Erythroblast (primary cell): ENCODE measurements at places on chromosomes 1 and 21.

- DNase-seq: no peak
Observed at GRCh38 chr1:56676571-56677035, 31.5 kb downstream of the PRKAA2 start.

- DNase-seq: no peak
Observed at GRCh38 chr1:8023995-8024313, 2.2 kb downstream of the ERRFI1 start.

GRCh38 chr1:9294405-9294773 lies 1.7 kb downstream of the SPSB1 start:
- DNase-seq: no peak

DNA sequence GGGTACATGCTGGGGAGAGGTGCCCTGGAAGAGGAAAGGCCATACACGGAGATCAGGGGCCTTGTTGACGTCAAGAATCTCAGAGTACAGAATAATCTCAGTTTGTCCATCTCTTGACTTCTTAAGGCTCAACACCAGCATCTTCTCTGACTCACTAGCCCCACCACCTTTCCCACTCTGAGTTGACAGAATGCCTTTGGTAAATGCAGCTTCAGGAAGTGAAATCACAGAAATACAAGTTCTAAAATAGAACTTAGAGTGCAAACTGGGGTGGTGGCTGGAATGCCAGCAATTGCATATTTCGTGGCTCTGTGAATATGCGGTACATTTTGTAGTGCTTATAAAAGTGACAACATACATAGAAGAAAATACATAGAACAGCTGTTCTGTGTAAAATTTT lies 1.6 kb downstream of the COG2 start:
- DNase-seq: no peak

DNA sequence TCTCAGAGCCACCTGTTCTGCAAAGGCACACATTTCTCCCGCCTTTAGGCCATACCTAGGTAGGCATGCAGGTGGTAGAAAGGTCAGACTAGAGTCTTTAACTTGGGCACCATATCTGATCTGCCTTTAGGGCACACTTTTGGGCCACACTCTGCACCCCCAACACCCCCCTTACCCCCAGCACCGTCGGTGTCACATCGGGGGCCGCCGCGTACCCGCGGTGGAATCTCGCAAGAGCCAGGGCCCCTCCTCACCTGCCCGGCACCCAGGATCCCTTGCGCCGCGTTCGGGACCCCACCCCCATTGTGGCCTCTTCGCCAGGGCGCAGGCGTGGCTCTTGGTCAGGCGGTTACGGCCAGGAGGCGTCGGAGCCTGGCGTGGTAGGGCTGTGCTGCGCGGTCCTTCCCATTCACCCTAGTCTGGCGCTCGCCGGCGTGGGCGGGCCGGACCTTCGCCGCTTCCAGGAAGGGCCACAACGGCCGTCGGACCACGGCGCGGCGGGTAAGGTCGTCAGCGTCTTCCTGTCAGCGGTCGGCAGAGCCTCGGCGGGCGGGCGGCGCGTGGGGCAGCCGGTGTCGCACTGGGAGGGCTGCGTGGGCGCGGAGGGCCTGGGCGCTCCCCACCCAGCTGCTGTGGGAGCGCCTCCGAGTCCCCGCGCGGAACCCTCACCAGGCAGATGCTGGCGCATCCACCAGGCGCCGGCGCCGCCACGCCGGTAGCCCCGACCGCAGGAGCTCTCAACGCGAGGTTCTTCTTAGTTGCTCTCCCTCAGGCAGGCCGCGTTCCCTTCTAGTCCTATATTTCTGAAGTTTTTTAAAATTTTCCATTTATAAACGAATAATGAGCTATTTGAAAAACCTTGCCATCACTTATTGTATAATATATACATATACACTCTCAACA lies at the start of gene DNAH14:
Gene DNAH14, plus strand, starts transcription at position 341 of the 903 bp plus-strand sequence. CDS start 23,028 bp downstream, outside the sequence.
- DNase-seq: peak; percentile 80

DNA sequence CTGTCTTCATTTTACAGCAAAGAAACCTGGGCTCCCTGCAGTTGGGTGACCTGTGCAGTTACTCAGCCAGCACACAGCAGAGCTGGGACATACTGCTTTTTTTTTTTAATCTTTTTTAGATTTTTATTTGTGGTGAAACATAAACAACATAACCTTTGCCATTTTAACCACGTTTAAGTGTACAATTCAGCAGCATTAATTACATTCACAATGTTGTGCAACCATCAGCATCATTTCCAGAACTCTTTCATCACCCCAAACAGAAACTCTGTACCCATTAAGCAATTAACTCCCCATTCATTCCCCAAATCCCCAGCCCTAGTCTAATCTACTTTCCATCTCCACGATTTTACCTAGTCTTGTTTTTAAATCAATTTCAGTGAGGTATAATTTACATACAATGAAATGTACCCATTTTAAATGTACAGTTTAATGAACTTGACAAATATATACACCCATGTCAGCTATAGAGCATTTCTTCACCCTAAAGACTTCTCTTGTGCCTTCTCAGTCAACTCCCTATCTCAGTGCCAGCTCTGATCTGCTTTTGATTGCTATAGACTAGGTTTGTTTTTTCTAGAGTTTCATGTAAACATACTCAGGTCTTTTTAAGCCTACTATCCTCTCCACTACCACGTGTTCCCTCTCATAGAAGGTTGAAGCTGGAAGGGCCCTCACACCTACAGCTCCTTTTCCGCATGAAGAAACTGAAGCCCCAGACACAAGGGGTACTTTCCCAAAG lies 37.8 kb upstream of the C8B start:
- no peak for DNase-seq

GRCh38 chr1:15908597-15908996 lies 61.1 kb downstream of the SPEN start:
- DNase-seq: no peak

GRCh38 chr1:62988867-62989266 lies 204.9 kb downstream of the ATG4C start:
- DNase-seq: no peak

- DNase-seq: no peak
Observed at GRCh38 chr1:17594690-17595601, 55.4 kb downstream of the ARHGEF10L start.

- no peak for DNase-seq
Observed at GRCh38 chr1:201636097-201636496, 97.2 kb downstream of the NAV1 start.

DNA sequence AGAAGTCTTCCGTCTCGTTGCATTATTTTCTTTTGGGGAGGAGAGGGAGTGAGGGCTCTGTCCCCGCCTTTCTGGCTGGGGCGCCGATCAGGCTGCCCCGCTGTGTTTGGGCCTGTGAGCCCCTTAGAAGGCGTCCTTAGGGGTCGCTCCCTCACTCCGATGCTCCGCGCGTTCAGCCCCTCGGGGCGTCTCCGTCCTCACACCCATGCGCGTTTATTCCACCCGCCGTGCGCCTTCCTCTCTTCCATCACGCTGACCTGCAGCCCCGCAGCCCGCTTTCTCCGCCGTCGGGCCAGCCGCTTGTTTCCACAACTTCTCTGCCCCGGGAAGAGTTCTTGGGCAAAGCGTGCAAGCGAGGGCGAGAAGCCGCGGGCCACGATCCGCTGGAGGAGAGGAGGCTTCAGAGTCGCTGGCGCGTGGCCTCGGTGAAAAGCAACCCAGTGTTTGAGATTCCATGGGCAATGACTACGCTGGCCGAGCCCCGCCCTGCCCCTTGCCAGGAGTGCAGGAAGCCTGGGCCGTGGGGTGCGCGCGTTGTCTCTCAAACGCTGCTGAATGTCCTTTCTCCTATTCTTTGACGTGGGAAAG lies 27.7 kb downstream of the TRIM11 start:
- DNase-seq: peak; percentile 36

GRCh38 chr1:1230656-1231399 lies 973 bp downstream of the SDF4 start:
- DNase-seq: peak; percentile 60

GRCh38 chr1:229567109-229567868 lies 8.8 kb upstream of the ABCB10 start:
- no peak for DNase-seq

- DNase-seq: no peak
Observed at GRCh38 chr1:170166518-170167180, 20.9 kb downstream of the NTMT2 start.

- DNase-seq: no peak
Observed at GRCh38 chr1:178918955-178919354, 48.1 kb upstream of the ANGPTL1 start.

- DNase-seq: no peak
Observed at GRCh38 chr1:236072001-236072400, 7.1 kb upstream of the NID1 start.

DNA sequence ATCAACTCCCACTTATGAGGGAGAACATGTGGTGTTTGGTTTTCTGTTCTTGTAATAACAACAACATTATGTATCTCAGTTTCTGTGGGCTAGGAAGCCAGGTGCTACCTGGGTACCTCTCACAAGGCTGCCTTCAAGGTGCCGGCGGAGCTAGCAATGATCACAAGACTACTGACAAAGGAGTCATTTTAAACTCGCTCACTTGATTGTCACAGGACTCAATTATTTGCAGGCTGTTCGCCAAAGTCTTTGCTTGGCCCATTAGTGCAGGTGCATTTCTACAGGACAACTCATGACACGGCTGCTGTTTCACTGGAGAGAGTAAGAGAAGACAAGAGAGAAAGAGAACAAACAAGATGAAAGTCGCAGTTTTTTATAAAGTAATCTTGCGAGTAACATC lies 1237.4 kb upstream of the TMPRSS15 start:
- DNase-seq: no peak

DNA sequence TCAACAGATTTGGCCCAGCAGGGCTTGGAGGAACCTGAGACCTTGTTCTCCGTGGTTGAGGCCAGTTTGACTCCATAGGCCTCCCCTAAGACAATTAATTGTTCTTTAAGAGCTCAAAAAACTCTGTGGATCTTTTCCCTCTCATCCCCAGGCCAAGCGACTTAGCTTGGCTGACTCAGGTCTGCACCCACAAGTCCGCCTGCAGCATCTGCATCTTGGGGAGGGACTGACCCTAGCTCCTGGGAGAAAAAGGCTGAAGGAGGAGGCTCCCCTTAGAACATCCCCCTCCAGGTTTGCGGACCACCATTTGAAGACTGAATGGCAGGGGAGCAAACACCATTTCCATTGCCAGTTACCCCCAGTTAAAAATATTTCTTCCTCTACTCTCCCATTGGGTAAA lies 1.5 kb upstream of the HES2 start:
- DNase-seq: no peak

DNA sequence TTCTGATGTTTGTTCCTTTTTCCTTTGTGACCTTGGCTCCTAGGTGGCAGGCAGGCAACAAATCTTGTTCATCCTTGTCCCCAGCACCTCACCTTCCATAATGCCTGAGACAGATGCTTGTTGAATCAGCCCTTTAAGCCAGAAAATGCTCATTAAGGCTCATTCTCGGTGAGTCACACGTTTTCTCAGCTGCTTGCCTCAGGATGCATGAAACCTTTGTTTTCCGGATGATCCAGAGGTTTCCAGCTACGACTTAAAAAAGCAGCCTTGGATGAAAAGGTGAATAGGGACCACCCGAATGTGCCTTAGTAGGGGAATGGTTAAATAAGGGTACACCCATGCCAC lies 4.6 kb upstream of the ATP13A2 start:
- DNase-seq: no peak

- DNase-seq: no peak
Observed at GRCh38 chr21:21688889-21689288, 690.7 kb downstream of the NCAM2 start.

DNA sequence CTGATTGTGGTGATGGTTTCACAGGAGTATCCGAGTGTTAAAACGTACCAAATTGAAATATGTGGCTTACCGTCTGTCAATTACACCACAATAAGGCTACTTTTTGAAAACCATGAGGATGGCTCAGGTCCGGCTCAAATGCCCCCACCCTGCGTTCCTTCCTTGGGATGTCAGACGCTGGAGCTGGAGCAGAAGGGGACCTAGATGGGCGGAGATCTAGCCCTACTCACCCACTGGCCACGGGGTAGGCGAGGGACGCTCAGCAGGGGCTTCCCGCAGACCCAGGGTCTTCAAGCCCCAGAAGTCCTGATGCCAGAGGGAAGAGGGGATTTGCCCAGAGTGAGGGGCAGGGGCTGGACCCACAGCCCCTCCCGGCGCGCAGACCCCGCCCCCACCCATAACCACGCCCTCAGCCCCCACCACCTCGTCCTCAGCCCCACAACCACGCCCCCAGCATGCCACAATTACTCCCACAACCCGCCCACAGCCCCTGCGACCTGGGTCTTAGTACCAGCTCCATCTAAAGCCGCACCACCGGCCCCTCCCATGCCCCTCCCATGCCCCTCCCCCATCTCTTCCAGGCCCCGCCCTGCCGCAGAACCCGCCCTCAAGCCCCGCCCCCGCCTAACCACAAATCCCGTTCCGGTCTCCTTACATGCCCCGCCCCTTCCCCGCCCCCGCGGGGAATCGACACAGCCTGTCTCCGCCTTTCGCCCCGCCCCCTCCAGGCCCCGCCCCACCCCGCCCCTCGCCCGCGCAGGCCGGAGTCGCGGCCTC lies at the start of gene LRRC3:
Gene LRRC3, plus strand, starts transcription at position 764 of the 777 bp plus-strand sequence. CDS start 1,135 bp downstream, outside the sequence.
- DNase-seq: peak; percentile 63

- DNase-seq: peak; percentile 66
Observed at GRCh38 chr1:112803906-112804762, 89.0 kb upstream of the PPM1J start.

GRCh38 chr1:59101518-59101917 lies 195.4 kb upstream of the FGGY start:
- no peak for DNase-seq

- DNase-seq: peak; percentile 20
Observed at GRCh38 chr1:225811622-225812487, 1.9 kb downstream of the EPHX1 start.

GRCh38 chr1:59292562-59292961 lies 4.3 kb upstream of the FGGY start:
- DNase-seq: peak; percentile 70

DNA sequence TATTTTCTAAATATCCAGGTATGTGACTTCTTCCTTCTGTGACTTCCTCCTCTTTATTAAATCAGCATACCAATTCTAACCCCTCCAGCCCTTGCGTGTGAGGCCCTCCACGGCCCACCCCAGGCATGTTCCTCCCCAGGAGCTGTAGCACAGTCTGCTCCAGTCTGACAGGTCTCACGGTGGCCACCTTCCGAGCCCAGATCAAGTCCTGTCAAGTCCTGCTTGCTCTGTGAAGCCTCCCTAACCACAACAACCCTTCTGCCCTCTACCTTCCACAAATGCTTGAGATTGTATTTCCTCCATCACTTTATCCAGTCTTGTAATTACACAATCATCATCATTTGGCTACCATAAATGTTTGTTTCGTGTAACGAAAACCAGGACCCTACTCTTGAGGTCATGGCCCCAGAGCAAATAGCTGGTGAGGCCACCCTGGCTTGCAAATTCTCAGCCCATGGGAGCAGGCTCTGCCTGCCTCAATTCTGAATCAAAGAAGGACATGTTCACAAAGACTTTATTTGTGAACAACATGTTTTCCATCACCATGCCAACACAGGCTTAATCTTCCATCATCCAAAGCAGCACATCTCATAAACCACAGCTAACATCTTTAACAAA lies 33.0 kb upstream of the S100A7 start:
- no peak for DNase-seq
